ENCODE measurements at places on chromosomes 2 and 18.

- no peak for DNase-seq
Measured at GRCh38 chr2:55518841-55519165, 715 bp upstream of the CFAP36 start.

GRCh38 chr2:238299803-238300202, 11.4 kb upstream of the PER2 start:
- no peak for DNase-seq

DNA sequence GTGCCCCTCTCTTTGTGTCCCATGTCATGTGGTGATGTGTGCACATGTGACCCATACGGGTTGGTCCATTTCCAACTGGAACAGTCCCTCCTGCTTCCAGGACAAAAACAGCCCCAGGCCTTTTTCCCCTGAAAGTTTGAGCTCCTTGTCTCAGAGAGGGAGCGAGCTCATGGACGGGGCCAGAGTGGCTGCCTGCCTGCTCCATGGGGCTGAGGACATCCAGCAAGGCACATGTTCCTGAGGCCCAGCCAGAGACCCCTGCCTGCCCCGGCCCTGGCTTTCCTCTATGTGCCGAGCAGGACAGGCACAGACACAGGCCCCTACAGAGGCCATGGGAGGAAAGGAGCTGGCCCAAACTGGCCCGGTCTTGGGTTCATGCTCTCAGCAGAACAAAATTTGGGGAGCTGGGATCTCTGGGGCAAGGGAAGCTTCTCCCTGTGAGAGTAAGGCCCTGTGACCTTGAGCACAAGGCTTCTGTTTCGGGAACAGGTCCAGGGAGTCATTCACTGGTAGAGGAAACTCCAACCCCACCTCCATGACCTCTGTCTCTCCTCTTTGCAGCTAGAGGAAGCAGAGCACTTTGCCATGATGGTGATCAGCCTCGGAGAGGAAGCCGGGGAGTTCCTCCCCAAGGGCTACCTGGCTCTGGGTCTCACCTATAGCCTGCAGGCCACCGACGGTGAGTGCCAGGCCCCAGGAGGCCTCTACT, 105.8 kb upstream of the MCFD2 start:
- no peak for DNase-seq

GRCh38 chr2:61419570-61419969, 51.3 kb downstream of the USP34 start:
- no peak for DNase-seq

DNA sequence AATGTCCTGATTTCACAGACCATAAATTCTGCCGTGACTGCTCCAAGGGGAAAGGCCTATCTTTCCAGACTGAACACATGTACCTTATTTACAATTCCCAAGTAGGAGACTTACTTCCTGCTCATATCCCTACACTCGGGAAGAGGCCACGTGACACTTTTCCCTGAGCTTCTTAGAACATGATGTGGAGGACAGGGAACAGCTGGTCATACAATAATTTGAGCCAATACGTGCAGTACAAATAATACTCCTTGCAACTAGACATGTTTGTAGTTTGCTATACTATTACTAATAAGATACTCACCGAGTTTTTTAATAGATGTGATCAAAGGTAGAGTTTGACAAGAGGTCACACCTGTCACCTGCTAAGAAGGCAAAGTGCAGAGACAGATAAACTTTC, 256.4 kb downstream of the SP3 start:
- no peak for DNase-seq

DNA sequence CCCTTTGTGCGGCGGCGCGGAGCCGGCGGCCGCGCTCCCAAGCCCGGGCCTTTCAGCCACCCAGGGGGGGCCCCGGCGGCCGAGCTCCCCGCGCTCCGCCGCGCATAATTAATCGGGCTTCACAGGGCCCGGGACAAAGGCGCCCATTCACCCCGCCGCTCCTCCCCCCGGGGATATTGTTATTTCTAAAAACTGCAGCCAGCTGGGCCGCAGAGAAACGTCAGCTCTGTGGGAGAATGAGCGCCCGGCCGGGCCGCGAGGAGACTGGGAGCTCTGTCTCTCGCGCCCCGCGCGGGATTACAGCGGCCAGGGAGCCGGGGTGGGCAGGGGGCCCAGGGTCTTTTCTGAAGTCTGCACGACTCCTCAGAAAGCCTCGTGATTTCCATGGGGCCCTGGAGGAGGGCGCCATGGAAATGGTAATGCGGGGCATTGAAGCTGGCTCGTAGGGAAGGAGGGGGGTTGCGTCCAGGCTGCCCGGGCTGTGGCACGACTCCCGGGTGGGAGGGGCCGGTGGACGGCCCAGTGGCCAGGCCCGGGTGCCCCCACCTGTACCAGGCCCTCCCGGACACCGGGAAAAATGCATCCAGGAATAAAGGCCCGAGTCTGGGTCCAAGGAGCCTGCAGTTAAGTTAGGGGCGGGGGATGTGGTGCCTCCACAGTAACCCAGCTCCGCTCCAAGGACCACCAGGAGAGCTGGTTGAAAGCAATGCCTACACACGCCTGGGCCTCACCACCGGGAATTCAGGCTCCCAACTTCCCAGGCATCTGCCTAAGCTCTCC, 125.3 kb downstream of the ZFP36L2 start:
- no peak for DNase-seq

- DNase-seq, result peak; percentile 50
Measured at GRCh38 chr2:239465017-239466001, 64.5 kb upstream of the HDAC4 start.

DNA sequence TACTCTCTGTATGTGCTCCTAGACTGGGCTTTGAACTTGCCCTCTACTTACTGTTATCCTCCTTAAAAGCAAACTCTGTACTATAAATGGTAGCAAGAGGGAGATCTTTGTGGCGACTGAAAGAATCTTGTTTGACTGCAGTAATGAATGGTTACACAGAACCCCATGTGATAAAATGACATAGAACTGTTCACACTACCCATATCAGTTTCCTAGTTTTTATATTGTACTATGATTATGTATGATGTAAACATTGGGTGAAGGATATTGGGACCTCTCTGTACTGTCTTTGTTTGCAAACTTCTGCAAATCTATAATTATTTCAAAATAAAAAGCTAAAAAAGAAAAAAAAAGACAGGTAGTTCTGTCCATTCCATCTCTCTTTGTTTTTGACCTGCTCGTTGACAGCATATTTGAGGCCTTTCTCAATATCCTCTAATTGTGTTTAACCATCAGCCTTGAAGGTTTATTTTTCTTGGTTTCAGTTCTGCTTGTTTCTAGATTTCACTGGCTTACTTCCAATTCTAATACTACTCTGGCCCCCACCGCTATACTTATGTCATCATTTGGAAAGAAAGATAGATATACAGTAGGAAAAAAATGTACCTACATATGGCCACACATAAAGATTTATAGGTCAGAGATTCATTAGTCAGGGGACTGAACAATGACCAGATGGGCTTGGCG, 79.2 kb upstream of the MYO3B start:
- DNase-seq, result no peak

- no peak for DNase-seq
Measured at GRCh38 chr18:79523736-79524180, 128.0 kb downstream of the NFATC1 start.

GRCh38 chr2:2517399-2517798, 186.3 kb upstream of the MYT1L start:
- no peak for DNase-seq

DNA sequence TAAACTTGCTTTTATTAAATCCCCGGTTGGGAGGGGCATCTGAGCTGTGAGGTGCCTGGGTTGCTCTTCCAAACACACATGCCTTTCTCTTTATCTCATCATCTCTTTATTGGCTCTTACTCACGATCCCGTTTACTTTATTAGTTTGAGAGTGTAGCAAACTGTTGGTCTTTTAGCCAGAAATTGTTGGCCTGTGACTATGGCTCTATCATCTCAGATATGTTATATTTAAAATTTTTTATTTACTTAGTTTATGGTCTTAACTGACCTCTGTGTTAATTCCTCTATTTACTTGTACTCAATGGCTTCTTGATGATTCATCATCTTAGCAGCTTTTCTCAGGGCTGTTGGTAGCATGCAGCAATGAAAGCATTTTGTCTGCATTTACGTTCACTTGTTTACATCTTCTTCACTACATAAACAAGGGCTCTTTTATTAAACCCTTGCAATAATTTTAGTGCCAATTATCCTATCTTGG, 408.4 kb downstream of the HRH4 start:
- no peak for DNase-seq

GRCh38 chr2:134123332-134123731, 130.5 kb upstream of the MGAT5 start:
- no peak for DNase-seq

DNA sequence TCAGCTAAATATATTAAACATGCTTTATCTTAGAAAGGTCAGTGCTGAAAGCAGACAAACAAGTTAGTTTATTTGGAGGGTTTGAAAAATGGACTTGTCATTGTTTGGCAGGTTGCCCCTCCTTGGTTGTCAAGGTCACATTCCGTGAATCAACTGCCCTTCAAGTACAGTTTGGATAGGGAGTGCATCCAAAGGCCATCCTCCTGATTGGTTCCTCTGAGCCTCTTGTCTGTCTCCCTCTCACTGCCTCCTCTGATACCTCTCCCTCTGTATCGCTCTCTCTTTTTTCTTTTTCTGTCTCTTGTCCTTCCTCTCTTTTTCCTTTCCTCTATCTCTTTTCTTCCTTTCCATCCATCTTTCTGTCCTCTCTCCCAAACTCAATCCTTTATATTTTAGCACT, 5.4 kb downstream of the ITGAV start:
- peak; percentile 88 for DNase-seq

DNA sequence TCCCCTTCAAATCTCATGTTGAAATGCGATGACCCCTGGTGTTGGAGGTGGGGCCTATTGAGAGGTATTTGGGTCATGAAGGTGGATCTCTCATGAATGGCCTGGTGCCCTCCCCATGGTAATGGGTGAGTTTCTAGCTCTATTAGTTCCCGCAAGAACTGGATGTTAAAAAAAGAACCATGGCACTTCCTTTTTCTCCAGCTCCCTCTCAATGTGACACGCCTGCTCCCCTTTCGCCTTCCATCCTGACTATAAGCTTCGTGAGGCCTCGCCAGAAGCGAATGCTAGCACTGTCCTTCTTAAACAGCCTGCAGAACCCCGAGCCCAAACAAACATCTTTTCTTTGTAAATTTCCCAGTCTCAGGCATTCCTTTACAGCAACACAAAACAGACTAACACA, 303.2 kb upstream of the REV1 start:
- no peak for DNase-seq

GRCh38 chr18:27723168-27723567, 453.8 kb downstream of the CDH2 start:
- no peak for DNase-seq

- DNase-seq, result no peak
Measured at GRCh38 chr18:48997985-48998831, 47.4 kb upstream of the SMAD7 start.

GRCh38 chr18:13710414-13710831, 15.9 kb downstream of the FAM210A start:
- no peak for DNase-seq

DNA sequence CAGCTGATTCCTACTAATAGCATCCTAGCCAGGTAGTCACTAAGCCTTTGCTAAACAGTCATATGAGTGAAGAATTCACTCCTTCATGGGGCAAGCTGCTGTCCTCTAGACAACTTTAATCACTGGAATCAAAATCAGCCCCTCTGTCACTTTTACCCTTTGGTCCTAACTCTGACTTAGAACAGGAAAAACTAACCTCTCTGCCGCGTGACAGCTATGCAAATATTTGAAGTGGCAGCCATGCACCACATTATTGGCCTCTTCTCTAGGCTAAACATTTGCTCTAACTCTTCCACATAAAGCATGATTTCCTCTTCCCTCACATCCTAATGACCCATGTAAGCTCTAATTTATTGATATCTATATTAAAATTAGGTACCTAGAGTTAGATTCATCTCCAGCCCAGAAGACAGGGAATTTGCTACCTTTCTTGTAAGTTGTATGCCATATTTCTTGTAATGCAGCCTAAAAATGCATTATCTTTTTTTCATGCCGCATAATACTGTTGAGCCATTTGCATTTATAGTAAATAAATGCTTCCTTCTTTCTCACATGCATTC, 12.8 kb upstream of the ONECUT2 start:
- peak; percentile 19 for DNase-seq

DNA sequence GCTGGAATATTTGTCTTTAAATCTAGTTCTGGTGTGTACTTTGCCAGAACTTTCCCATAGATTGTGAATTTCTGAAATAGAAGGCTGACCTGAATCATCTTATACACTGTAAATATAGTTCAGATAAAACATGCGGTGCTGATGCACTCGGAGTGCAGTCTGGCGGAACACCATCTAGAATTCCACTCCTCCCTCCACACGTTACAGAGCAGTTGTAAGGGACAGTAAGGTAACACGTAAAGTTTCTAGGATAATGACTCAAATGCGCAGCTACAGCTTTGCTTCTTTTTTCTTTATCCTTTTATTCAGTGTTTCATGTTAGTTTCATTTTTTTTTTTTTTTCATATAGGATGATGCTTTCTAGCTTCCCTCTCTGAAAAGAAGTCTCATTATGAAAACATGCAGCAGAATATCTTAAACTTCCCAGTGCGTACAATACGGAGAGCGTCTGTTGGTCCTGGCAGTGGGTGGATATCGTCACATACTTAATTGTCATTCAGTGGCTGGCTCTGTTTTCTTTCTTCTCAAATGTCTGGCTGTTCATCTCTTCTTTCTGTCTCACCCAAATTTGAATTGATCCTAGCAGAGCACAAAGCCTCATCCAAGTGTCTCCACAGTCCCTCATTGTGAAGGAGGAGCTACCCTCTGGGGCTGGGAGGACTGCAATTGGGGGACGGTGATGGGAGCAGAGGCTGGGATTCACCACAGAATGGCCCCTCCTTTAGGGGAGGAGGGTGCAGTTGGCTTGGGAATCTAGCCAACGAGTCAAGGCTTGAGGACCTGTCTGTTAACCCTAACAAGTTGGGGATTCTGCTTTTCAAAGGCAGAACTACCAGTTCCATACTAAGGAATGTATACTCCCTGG, 138.8 kb downstream of the MYT1L start:
- no peak for DNase-seq

- DNase-seq, result no peak
Measured at GRCh38 chr18:59238385-59238784, 18.4 kb downstream of the GRP start.

- DNase-seq, result no peak
Measured at GRCh38 chr2:51812138-51812866, 780.4 kb upstream of the NRXN1 start.

DNA sequence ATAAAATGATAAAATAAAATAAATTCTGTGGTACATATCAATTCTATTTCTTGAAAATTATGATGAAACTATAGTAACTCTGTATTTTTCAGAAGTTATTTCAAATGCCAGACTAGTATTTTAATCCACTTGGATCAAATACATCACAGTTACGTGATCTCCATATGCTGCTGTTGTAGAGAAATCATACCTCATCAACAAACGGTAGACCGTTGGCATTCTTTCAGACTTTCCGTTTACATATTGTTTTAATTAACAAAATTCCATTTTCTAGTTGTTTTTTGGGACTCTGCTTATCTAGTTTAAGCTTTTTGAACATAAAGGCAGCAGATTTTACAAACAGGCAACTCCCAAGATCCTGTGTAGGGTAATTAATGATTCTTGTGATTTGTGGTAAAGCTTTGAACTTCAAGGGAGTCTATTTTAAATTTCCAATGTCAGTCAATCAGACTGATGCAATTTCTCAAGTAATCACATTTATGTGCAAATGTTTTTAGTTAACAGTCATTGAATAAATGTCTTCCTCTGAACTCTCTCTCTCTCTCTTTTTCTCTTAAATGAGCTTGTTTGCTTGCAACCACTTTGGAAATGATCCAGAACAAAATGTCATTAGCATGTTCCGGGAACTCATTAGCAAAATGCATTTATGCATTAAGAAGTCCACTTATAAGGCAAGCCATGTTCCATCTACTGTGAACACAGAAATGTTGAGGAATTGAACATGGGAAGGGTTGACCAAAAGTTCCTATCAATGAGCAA, 31.8 kb downstream of the NYAP2 start:
- no peak for DNase-seq

- no peak for DNase-seq
Measured at GRCh38 chr2:35963357-35963756, 392.2 kb upstream of the CRIM1 start.
